ENCODE measurements at places on chromosomes 1 and 21.

GRCh38 chr21:46089285-46089684 lies 8.6 kb upstream of the COL6A2 start:
- DNase-seq: no peak

DNA sequence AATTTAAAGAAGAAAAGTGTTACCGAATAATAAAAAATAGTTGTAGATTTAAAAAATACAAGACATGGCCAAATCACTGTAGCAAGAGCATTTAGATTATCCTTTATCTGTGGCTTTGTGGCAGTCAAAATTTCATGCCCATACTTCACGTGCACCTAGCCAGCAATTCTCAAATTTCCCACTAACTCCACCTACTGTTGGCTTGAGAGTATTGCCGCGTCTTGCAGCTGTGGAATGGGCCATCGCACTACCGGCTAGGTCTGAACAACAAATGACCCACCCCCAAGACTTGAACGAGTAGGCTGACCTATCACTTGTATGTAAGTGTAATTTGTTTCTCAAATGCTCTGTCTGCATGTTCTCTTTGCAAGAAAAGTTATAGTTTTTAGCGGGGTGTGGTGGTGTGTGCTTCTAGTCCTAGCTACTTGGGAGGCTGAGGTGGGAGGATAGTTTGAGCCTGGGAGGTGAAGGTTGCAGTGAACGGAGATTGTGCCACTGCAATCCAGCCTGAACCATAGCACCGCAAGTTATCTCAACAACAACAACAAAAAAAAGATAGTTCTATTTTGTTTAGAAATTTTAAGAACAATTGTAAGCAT lies 4.1 kb downstream of the KRTAP13-4 start:
- peak; percentile 16 for DNase-seq

- DNase-seq: no peak
Observed at GRCh38 chr21:26379561-26379960, 193.5 kb downstream of the CYYR1 start.

- no peak for DNase-seq
Observed at GRCh38 chr1:247293047-247293446, 37.2 kb downstream of the VN1R5 start.

- DNase-seq: no peak
Observed at GRCh38 chr21:27614231-27614630, 647.3 kb upstream of the ADAMTS5 start.

DNA sequence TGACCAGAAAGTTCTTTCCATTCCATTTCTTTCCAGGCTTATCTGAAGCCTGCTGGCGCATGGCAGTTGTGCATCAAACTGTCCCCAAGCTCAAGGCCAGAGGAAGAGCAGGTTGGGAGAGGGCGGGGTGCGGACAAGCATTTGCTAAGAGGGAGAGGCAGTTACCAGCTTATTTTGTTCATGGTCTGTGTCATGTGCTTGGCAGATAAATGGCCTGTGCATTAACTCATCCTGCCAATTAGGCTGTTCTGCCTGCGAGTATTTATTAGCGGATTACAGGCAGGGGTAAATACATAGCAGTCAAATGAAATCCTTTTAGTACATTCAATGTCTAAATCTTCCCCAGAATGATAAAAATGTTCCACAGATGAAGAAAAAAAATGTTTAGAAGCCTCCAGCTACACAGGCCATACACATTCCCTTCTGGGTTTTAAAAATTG lies 48.9 kb upstream of the B3GALNT2 start:
- DNase-seq: no peak

DNA sequence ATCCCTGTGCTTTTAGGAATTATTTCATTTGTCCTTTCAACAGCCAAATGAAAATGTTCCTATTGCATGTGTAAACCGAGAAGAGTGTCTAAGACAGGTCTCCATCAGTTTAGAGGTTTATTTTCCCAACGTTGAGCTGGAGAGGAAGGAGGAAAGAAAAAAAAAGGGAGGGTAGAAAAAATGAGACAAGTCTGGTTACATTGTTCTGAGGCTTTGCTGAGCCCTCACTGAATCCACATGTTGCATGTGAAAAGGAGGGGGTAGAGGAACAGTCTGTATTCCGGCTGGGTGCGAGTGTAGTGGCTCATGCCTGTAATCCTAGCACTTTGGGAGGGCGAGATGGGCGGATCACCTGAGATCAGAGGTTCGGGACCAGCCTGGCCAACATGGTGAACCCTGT lies 19.2 kb upstream of the PDIK1L start:
- DNase-seq: no peak

DNA sequence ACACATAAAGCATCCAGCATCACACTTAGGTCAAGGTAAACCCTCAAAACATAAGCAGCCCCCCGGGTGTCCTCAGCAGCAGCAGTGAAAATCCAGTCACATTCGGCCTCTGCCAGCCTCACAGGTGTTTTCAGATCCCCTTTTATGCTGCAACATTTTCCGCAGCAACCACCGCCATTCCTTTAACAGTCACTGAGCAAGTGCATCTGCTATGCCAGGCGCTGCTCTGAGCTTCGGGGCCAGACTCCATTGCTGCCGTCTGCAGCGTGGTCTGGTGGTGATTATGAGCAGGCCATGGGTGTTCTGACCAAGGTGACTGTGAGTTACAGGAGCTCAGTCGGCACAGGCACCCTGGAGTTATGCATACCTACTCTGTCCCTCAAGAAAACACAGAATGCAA lies 4.5 kb downstream of the URB1 start:
- no peak for DNase-seq

- DNase-seq: peak; percentile 60
Observed at GRCh38 chr1:53982034-53982762, 35.8 kb downstream of the LDLRAD1 start.

Data from eye (tissue), 1 donor.